Transverse colon (tissue), 4 donors: ENCODE measurements at places on chromosomes 6 and 20. TPM values are rescaled to one million over a fixed set of nuclear protein-coding genes. Genes with fewer than 3 reads are reported as not detected.

- H3K27ac ChIP-seq: no peak overlapping the region
- no peak overlapping the region for H3K4me3 ChIP-seq
- no peaks in the 10 kb centered on the region for H3K4me1 ChIP-seq
- no peaks in the 10 kb centered on the region for H3K27me3 ChIP-seq
- H3K36me3 ChIP-seq: no peaks in the 10 kb centered on the region
These were observed 5.9 kb upstream of the UNC93A start for GRCh38 chr6:167285077-167285770.

- H3K4me3 ChIP-seq: no peak overlapping the region
- no peak for DNase-seq
- H3K27ac ChIP-seq: no peak overlapping the region
- peaks cover 3% of the 10 kb centered on the region for H3K4me1 ChIP-seq
- H3K27me3 ChIP-seq: no peaks in the 10 kb centered on the region
These were observed 317.1 kb downstream of the ESR1 start for GRCh38 chr6:152124429-152125074.

- no peaks in the 10 kb centered on the region for H3K4me1 ChIP-seq
- no peak overlapping the region for H3K27ac ChIP-seq
- no peak for DNase-seq
- H3K36me3 ChIP-seq: no peaks in the 10 kb centered on the region
- H3K27me3 ChIP-seq: no peaks in the 10 kb centered on the region
These were observed 636.9 kb downstream of the MMUT start for GRCh38 chr6:48826152-48826515.

GRCh38 chr6:167796192-167796981 is 30.3 kb upstream of the AFDN start:
- H3K36me3 ChIP-seq: no peaks in the 10 kb centered on the region
- H3K4me1 ChIP-seq: peaks cover 31% of the 10 kb centered on the region
- H3K27me3 ChIP-seq: peaks cover 16% of the 10 kb centered on the region
- DNase-seq: peak; percentile 65
- peak overlapping the region; percentile 43 for H3K4me3 ChIP-seq

The C20orf202 gene
- not detected for total RNA-seq
